HepG2 (cell line): ENCODE measurements at places on chromosomes 4 and X. TPM values are rescaled to one million over a fixed set of nuclear protein-coding genes. Genes with fewer than 3 reads are reported as not detected.

- H3K4me3 ChIP-seq, result no peak overlapping the region
- H3K36me3 ChIP-seq, result no peaks in the 10 kb centered on the region
- H3K4me1 ChIP-seq, result no peaks in the 10 kb centered on the region
Measured at GRCh38 chr4:75001871-75002270, 69.0 kb downstream of the PARM1 start.

- no peaks in the 10 kb centered on the region for H3K4me1 ChIP-seq
- H3K36me3 ChIP-seq, result no peaks in the 10 kb centered on the region
- no peak for DNase-seq
- no peak overlapping the region for H3K4me3 ChIP-seq
Measured at GRCh38 chr4:73979407-73979957, 2.3 kb downstream of the PF4 start.

- H3K4me1 ChIP-seq, result peaks cover 53% of the 10 kb centered on the region
- H3K27ac ChIP-seq, result no peak overlapping the region
- no peak for DNase-seq
- no peaks in the 10 kb centered on the region for H3K36me3 ChIP-seq
- H3K4me3 ChIP-seq, result no peak overlapping the region
Measured at GRCh38 chr4:16110661-16111290, 27.0 kb upstream of the PROM1 start.

- H3K36me3 ChIP-seq, result no peaks in the 10 kb centered on the region
- H3K27ac ChIP-seq, result no peak overlapping the region
- no peaks in the 10 kb centered on the region for H3K27me3 ChIP-seq
- H3K4me1 ChIP-seq, result peaks cover 20% of the 10 kb centered on the region
- no peak for DNase-seq
Measured at GRCh38 chr4:159220353-159220752, 117.5 kb downstream of the RAPGEF2 start.

DNA sequence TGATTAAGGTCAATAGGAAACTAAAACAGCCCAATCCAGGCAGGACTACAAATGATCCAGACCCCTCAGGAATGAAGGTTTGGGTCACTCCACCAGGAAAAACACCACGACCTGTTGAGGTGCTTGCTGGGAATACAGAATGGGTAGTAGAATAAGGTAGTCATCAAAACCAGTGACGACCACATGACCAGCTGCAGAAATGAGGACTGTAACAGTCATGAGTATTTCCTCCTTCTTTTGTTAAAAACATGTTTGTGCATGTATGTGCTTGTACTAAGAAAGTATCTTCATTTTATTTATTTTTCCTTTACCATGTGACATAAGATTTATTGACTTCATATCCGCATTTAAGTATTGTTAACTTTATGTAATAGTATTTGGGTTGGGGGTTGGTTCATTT lies 603.5 kb upstream of the NR3C2 start:
- H3K4me3 ChIP-seq, result no peak overlapping the region
- no peak for DNase-seq
- H3K4me1 ChIP-seq, result no peaks in the 10 kb centered on the region
- no peak overlapping the region for H3K27ac ChIP-seq
- H3K36me3 ChIP-seq, result no peaks in the 10 kb centered on the region

GRCh38 chr4:139419388-139419914 lies 34.5 kb upstream of the RAB33B start:
- no peak for DNase-seq
- no peaks in the 10 kb centered on the region for H3K36me3 ChIP-seq
- no peak overlapping the region for H3K4me3 ChIP-seq
- no peak overlapping the region for H3K27ac ChIP-seq
- H3K4me1 ChIP-seq, result no peaks in the 10 kb centered on the region; the same call in 1 of the 2 replicates

DNA sequence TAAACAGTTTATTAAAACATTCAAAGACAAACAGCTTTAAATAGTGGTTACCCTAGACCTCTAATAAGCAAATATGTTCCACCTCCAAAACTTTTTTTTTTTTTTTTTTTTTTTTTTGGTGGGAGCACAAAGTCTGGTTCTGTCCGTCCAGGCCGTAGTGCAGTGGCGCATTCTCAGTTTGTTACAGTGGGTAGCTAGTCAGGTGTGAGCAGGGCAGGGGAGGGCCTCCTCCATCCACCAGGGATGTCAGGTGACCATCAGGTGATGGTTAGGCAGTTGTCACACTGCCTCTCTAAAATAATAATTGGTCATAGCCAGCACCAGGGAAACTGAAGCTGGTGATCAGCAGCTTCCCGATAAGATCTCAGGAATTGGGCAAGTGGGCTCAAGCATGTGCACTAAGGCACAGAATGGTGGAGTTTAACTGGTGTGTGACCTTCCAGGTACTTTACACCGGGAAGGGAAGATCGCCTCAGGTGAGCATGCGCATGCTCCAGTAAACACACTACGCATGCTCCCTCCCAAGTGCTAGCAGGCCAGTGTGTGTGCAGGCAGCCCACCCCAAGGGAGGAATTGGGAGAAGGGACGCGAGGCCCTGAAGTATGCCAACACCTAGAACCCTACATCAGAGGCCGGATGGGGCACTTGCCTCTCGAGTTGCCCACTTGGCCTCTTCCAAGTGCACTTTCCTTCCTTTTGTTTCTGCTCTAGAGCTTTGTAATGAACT lies 27.2 kb downstream of the TNIP2 start:
- no peak overlapping the region for H3K27ac ChIP-seq
- H3K27me3 ChIP-seq, result no peaks in the 10 kb centered on the region
- peaks cover 17% of the 10 kb centered on the region for H3K4me1 ChIP-seq
- H3K36me3 ChIP-seq, result peaks cover 26% of the 10 kb centered on the region; the same call in 2 of the 3 replicates
- no peak overlapping the region for H3K4me3 ChIP-seq
- DNase-seq, result no peak

DNA sequence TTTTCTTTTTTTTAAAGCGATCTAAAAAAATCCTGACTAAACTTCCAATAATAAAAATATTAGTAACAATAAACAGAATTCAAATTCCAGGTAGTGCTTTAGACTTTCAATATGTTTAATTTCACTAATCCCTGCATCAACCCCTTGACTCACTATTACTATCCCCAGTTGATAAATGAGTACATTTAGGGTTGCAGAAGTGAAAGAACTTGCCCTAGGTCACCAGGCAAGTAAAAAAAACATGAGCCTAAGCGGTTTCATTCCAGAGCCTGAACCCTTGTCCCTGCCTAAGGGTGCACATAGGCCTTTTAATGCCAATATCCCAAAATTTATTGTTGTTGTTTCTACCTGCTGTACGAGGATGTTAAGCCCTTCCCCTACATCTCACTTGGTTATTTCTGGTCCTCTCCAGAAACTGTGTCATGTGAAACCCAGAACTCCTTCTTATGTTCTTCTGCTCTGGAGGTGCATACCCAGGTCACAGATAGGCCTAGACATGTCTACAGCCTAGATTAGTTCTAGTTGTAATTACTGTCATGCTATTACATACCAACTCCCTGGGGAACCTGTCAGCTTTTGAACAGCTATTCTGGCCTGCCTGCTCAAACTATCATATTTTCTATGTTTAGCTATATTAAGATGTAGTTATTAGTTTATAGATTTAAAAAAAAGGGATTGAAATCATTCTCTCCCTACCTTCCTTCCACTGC lies 244.5 kb upstream of the PITX2 start:
- no peak overlapping the region for H3K27ac ChIP-seq
- H3K27me3 ChIP-seq, result no peaks in the 10 kb centered on the region
- H3K4me1 ChIP-seq, result no peaks in the 10 kb centered on the region
- H3K4me3 ChIP-seq, result no peak overlapping the region

DNA sequence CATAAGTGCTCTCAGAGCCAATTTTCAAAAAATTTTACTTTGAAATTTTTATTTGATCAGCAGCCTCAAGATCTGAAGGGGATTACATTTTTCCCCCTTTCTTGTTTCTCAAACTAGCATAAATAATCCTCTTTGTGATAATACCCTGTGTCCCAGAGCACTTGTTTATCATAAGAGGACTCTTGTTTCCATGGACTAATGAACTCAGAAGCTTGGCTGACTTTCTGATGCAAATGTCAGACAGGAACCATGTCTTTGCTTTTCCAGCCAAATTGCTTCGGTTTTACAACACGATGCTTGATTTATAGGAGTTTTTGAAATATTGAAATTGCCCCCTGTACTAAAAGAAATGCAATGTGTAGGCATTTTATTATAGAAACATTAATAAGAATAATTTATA lies 859.3 kb upstream of the LCORL start:
- DNase-seq, result no peak
- no peak overlapping the region for H3K4me3 ChIP-seq
- H3K27me3 ChIP-seq, result no peaks in the 10 kb centered on the region
- no peaks in the 10 kb centered on the region for H3K4me1 ChIP-seq
- no peak overlapping the region for H3K27ac ChIP-seq

RGN gene
- 74.4 and 76.6 TPM in 2 replicates for total RNA-seq

AIMP1 gene
- total RNA-seq, result 82.9 and 116 TPM in 2 replicates

PNMA3 gene
- not detected in 2 replicates for total RNA-seq

CENPVL2 gene
- total RNA-seq, result not detected in 2 replicates
